Peyer's patch (tissue), 4 donors: ENCODE measurements at places on chromosomes 13 and 19. TPM values are rescaled to one million over a fixed set of nuclear protein-coding genes. Genes with fewer than 3 reads are reported as not detected.

- DNase-seq, result no peak
Measured at GRCh38 chr13:113962386-113962785, 11.5 kb downstream of the C13orf46 start.

GRCh38 chr19:48484931-48485612 lies 15.9 kb downstream of the CYTH2 start:
- DNase-seq, result no peak

DNA sequence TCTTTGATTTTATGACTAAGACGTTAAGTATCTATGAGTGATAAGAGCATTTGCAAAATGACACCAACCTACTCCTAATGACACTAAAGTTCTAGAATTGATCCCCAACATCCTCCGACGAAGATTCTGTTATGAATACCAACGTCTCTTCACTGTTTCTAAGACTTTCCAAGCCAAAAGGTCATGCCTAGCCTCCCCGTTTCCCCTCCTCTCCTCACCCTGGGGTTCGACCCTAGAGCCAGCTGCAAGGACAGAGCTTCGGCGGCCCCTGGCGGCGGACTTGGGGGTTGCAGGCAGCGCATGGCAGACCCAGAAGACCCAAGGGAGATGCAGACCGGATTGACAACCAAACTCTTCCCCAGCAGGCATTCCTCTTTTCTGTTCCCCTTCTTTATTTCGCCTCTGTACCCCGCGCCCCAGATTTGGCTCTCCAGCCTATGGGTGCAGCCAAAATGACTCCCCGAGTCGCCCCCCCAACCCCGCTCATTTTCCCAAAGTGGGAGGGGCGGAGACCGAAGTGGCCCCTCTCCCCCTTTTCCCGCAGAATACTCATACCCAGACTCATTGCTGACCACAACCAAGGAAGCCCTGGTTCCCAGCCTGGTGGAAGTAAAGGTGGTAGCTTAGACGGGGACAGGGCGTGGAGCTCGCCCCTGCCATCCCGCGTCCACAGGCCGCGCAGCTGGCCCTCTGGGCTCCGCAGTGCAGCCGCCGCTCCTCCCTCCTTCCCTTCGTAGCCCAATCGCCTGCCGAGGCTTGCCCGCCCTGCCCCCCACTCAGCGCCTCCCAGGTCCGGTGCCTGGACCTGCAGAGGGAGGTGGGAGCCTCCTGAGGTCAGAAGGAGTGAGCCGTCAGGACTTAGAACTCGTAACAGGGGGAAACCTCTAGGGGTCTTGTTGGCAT lies 4.1 kb upstream of the EML2 start:
- DNase-seq, result peak; percentile 92

GRCh38 chr13:93466502-93467036 lies 240.0 kb downstream of the GPC6 start:
- no peak for DNase-seq

DNA sequence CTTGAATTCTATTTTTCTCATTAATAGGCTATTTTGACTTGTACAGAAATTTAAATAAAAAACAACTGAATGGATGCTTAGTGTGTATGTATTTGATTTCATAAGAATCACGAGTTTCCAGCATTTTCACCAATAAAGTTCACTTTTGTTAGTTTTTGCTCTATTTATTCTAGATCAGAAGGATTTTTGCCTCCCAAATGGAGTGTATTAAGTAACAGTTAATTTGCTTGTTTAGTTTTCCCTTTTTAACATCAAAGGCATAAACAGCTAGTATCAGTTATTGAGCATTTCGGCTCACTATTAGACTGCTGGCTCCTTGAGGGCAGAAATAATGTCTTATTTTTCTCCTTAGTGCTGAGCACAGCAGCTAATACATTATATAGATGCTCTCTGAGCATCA lies 414.1 kb downstream of the FGF9 start:
- DNase-seq, result no peak

GRCh38 chr19:3033595-3034405 lies 4.7 kb upstream of the TLE2 start:
- no peak for DNase-seq

- DNase-seq, result no peak
Measured at GRCh38 chr19:34104096-34104495, 68.2 kb upstream of the LSM14A start.

FXYD5 gene
- total RNA-seq, result 28.4 TPM

MCEMP1 gene
- total RNA-seq, result not detected

ZNF253 gene
- total RNA-seq, result 37.1 TPM
